D341Med (cell line): ENCODE measurements at places on chromosomes 3 and 15.

DNA sequence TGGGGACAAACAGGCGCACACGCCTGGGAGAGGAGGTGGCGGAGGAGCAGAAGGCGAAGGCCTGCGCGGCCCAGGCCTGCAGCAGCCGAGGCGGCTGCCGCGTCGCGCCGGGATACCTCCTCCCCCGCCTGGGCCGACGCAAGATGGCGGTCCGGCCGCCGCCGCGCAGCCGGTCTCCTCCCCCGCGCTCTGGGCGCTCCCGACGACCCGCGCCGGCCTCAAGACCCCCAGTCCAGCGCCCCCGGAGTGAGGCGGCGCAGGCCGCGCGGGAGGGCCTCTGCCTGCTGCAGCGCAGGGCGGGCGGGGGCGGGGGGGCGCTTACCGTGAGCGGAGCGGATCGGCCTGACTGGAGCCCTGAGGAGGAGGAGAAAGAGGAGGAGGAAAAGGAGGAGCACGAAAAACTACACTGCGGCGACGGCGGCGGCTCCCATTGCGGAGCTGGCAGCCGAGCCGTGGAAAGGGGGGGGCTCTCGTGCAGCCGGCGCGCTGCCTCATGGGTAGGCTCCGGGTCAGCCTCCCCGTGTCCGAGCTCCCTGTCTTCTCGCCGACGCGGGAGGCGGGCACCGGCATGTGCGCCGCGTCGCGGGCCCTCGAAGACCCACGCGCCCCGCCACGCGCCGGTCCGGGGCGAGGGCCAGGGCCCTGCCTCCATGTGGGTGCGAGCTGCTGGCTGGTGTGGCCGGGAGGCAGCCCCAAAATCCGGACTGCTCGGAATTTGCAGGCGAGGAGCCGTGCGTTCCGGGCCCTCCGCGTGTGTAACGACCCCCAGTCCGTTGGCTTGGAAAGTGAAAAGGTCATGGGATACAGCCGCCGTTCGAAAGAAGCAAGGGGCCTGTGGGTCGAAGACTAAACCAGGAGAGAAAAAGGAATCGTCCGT, at the start of gene ZNF280D:
Gene ZNF280D (minus strand): TSS at position 374 of the 877 bp plus-strand sequence. CDS start 26,400 bp downstream, outside the sequence.
- DNase-seq = peak; percentile 89

- DNase-seq = no peak
Observed at GRCh38 chr3:183015185-183015584, 34.8 kb upstream of the DCUN1D1 start.

DNA sequence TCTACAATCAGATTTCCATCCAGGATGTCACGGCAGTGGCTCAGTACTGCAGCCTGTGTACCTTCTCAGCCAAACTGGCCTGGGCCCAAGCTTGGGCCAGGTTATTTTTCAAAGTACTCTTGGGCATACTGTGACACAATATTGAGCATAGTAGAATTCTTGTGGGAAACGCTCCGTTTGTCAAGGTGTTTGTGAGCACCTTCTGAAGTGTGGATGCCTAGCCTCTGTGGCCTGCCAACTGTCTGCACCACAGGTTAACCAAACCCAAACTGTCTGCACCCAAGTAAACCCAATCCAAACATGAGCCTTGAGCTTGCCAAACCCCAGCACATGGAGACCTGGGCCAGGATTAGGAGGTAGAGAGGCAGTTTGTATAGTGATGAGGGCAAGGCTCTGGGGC, 25.4 kb downstream of the CTDSPL start:
- DNase-seq = no peak

- DNase-seq = no peak
Observed at GRCh38 chr3:26004172-26004571, 214.3 kb downstream of the OXSM start.

DNA sequence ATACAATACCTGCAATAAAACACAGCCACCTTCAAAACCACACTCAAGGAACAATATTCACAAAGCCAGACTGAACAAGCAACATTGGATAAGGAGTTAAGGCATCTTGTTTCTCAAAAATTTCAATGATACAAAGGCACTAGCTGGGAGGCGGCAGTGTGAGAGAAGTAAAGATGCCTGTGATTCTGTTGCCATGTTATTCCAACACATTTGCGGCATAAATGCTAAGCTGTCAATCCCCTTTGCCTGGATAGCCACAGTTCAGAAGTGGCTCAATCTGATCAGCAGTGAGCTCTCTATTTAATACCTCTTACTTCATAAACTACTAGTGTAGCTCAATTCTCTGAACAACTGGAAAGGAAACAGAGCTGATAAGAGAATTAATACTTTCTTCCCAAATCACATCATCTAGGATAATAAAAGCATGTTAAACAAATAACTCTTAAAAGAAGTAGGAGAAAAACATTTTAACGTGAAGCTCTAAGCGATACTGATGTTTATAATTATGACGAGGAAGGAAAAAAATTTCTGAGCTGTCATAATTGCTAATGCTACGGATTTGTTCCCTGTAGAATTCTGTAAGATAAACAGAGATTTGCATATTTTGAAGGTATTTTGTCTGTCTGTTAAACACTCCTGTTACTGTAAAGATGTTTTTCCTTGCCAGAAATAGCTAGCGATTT, 358.4 kb downstream of the FOXP1 start:
- no peak for DNase-seq

GRCh38 chr15:52559575-52559974, 9.3 kb downstream of the ARPP19 start:
- DNase-seq = no peak

- no peak for DNase-seq
Observed at GRCh38 chr3:47580481-47580880, 1.8 kb upstream of the CSPG5 start.

DNA sequence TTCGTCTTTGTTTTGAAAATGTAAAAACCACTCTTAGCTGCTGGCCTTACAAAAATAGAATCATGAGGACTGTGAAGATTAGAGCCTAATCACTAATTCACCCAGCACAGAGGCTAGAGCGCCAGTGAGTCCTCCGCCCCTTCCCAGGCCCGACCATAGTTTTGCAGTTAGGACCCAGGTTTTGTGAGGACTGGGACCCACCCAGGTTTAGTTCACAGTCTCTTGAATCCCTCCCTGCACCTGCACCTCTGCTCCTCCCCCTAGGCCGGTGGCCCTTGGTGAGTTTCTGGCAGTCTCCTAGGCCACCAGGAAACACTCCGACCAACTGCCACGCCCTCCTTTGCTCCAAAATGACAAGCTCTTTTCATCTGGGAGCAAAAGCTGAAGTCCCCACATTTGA, 136.0 kb upstream of the CCDC54 start:
- peak; percentile 55 for DNase-seq

GRCh38 chr3:143806038-143806437, 42.2 kb downstream of the SLC9A9 start:
- DNase-seq = no peak

GRCh38 chr15:77617476-77618230, 15.1 kb downstream of the LINGO1 start:
- DNase-seq = no peak

DNA sequence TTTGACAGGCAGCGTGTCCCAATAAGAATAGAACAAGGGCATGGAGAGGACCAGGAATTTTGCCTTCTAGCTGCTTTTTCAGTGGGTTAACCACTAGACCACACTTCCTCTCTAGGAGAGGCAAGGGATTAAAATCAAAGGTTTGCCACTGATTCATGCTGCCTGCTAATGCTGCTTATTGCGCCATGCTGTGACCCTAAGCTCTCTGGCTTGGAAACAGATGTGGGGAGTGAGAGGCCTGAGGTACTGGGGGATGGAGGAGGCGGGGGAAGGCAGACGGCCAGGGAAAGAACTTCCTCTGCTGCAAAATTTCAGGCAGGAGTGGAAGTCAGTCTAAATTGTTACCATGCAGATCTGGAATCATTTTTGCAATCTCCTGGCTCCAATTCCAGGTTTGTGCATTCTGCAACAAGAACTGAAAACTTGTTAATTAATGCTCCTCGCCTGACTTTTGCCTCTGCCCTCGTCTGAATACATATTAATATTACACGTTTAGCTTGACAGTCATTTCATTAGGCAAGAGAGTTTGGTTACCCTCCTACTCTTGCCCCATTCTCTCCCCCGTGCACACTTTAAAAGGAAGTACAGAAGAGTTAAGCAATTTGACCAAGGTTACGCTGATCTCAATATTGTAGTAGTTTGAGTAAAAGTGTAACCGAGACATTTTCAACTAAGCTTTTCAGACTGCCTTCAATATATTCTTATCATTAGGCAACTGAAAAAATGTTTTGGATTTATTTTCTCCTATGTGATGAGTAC, 121.7 kb upstream of the SPRED1 start:
- DNase-seq = no peak

DNA sequence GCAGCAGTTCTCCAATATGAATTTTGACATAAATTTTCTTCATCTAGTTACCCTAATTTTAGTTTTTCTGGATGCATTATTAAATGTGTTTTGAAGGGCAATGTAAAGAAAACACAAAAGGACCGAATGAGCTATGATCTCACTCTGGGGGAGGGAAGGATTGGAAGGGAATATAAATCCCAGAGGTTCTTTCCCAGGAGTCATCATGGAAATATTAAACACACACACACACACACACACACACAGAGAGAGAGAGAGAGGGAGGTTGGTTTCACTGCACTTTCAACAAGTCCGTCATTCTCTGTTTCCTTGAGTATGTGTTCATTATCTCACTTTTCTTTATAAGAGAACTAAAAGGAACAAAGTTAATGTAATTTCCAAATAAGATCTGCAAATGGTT, 70.7 kb upstream of the DCBLD2 start:
- DNase-seq = no peak

DNA sequence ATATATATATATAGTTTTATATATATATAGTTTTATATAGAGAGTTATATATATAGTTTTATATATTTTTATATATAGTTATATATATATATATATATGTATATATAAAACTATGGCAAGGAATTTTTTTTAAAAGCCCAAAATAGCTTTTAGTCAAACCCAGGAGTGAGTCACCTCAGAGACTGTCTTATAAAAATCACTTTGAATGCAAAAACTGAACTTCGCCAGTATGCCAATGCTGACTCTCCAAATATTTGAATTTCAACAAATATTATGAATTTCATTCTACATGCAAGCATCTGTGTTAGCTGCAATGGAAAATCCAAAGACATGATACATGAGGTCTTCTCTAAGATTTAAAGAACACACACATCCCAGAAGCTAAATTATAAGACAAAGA, 132.8 kb upstream of the NR2F2 start:
- DNase-seq = no peak

- DNase-seq = no peak
Observed at GRCh38 chr3:150202711-150203110, 205.4 kb upstream of the TSC22D2 start.

- DNase-seq = no peak
Observed at GRCh38 chr3:14512281-14512941, 27.7 kb downstream of the GRIP2 start.

- no peak for DNase-seq
Observed at GRCh38 chr3:53844262-53845102, 1.7 kb downstream of the CHDH start.

DNA sequence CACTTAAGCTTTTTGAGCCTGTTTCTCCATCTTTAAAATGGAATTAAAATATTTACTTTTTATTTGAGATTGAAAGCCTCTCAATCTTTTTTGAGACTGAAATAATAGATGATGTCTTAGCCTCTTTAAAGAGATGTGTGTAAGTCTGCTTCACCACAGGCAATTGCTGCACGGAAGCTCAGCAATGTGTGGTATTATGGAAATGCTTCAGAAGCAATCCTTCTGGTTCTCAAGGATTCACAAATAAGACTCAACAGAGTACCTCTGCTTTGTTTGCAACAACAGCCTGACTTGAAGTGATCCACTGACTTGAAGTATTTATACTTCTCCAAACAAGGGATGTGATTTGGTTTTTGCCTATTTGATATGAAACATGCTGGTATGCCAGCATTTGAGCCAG, 332.0 kb upstream of the RASGRP1 start:
- DNase-seq = no peak

DNA sequence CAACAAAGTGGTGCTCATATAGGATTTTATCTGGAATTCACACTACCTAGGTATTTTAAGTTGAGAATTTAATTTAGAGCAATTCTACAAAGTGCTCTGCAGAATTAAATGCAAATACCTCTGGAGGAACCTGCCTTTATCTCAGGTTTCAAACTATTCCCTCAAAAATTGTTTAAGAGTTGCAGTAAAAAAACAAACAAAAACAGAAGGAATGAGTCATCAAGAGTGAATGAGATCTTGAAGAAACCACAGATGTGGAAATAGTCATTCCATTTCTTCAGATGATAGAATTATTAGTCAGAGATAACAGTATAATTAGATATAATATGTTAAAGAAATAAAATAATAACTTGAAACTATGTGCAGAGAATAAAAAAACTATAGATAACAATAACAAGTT, 80.8 kb upstream of the SCN5A start:
- DNase-seq = no peak

DNA sequence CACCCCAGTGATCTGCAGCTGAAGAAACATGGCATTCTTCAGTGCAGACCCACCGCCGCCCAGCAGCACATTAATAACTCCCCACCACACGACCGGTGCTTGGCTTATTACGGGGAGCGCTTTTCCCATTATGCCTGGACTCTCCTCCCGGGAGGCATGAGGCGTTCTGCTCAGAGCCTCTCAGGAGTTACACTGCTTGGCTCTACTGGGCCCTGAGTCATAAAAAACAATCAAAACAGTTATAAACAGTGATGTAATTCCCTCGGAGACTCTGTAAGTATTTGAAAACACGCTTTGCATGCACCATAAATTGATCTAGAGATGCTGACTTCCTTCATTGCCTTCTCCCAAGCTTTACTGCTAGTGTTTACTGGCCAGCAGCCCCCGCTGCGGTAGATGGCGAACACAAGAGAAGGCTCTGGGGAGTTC, 77.1 kb upstream of the SNRPA1 start:
- no peak for DNase-seq

GRCh38 chr15:60219866-60220265, 177.9 kb downstream of the ANXA2 start:
- no peak for DNase-seq

GRCh38 chr3:45978006-45978761, 17.4 kb downstream of the FYCO1 start:
- DNase-seq = no peak

DNA sequence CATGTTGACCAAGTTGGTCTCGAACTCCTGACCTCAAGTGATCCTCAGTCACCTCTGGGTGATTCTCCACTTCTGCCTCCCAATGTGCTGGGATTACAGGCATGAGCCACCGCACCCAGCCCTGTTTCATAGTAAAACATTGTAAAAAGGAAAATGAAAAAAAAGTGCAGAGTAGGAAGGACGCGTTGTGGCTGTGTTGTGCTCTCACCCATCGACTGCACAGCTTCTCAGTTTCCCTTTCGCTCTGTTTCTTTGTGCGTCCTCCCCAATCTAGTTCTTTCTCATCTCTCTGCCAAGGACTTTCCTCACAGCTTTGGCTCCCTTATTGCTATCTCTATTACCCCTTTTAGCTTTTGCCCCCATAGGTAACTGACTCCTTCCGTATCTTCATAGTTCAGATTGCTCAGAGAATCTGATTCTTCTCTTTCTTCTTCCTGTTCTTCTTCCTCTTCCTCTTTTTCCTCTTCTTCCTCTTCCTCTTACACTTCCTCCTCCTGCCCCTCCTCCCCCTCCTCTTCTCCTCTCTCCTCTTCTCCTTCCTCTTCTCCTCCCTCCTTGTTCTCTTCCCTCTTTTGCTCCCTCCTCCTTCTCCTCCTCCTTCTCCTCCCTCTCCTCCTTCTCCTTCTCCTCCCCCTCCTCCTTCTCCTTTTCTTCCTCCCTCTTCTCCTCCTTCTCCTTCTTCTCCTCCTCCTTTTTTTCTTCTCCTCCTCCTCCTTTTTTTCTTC, 81.1 kb upstream of the VGLL4 start:
- no peak for DNase-seq

- DNase-seq = no peak
Observed at GRCh38 chr15:71051539-71051938, 63.7 kb upstream of the THSD4 start.

GRCh38 chr3:184355261-184356040, 6.0 kb downstream of the CLCN2 start:
- no peak for DNase-seq

GRCh38 chr15:64315216-64315615, 40.8 kb downstream of the CSNK1G1 start:
- no peak for DNase-seq
